8988T (cell line): ENCODE measurements at places on chromosomes 11 and 22.

DNA sequence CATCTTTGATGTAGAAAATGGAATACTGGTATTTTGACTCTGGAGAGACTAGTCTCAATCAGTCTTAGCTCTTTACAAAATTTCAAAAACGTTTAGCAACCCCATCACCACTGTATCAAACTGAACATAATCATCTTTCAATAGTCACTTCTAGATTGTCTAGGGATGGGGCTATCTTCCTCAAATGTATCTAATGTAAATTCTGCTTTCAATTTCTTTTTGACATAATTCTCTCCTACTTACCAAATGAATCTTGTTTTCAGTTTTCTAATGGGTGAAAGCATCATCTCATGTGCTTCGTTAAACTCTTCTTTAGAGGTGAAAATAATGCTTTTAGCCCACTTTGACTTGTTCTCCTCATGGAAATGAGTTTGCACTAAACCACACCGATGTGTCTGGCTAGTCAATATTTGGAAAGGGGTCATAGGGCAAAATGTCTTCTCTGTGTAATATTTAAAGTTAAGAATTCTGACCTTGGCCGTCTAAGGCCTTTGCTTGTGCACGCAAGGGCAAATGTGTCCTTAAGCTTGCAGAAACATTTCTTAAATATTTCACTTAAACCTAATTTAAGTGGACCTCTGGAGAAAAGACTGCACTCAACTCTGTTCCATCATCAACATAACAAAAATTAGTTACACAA lies 5.2 kb downstream of the SIK3 start:
- DNase-seq, result no peak

GRCh38 chr11:75351541-75351790 lies at the start of gene ARRB1:
Gene ARRB1, minus strand, starts transcription at chr11:75351661. Its CDS starts 54 bp downstream, at chr11:75351607.
- DNase-seq, result peak; percentile 96

DNA sequence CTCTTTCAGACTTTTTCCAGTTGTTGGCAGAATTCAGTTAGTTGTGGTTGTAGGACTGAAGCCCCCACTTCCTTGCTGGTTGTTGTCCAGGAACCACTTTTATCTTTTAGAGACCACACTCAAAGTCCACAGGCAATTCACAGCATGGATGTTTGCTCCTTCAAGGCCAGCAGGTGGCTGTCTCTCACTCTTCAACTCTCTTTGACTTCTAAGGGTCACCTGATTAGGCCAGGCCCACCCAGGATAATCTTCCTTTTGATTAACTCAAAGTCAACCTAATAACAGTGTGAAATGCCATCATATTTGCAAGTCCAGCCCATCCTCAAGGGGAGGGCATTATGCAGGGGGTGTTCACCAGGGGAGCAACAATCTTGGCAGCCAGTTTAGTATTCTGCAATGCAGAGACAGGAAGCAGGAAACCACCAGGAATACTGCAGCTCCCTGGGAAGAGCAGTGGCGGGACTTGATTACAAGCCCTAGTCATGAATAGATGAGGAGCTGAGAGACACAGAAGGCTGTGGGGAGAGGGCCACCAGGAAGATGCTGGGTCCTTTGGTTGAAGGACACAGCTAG lies 52.4 kb downstream of the LRRC74B start:
- DNase-seq, result no peak

DNA sequence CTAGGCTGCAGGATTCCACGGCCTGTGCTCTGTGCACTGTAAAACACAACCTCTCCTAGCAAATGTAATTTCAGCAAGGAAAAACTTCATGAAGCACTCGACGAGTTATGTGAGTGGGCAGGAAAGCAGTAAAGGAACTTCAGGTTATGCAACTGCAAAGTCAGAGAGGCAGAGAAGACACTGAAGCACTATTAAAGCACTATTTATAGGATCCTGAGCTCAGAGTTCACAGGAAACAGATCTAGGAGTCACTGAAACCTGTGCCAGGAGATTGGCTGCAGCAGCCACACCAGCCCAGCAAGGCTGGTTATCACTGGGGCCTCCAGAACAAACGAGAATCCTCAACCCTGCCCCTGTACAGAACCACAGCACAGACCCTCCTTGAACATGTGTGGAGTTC lies 2.5 kb downstream of the SMIM35 start:
- no peak for DNase-seq

- DNase-seq, result no peak
These were observed 2.3 kb downstream of the SLC7A4 start for GRCh38 chr22:21030032-21030431.

DNA sequence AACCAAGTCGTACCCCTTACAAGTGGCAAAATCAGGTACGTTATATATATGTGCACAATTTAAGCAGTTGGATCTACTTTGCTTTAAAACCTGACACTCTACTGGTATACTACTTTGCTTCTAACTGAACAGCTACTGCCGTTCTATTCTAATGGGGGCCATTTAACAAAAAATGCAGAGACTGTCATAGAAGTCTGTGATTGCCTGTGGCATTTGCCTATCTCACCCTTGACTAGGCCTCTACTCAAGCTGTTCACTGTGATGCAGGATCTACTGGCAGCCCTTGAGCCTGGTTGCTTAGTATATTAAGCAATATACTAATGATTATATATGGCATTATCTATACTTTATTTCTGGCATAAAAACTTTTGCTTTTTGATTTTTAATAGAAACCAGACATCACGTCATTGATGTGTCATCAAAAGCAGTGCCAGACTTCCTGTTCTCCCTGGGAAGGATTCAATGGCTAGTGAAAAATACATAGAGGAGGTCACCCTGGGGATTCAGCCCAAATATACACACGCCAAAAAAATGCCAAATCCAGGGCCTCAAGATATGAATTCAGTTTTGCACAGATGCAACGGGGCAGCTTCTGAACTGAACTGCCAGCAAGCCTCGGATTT lies 40.0 kb upstream of the FIBIN start:
- DNase-seq, result no peak

GRCh38 chr11:65791719-65792213 lies 4.9 kb downstream of the OVOL1 start:
- DNase-seq, result no peak

- no peak for DNase-seq
These were observed 13.0 kb downstream of the OAF start for GRCh38 chr11:120223793-120224192.

DNA sequence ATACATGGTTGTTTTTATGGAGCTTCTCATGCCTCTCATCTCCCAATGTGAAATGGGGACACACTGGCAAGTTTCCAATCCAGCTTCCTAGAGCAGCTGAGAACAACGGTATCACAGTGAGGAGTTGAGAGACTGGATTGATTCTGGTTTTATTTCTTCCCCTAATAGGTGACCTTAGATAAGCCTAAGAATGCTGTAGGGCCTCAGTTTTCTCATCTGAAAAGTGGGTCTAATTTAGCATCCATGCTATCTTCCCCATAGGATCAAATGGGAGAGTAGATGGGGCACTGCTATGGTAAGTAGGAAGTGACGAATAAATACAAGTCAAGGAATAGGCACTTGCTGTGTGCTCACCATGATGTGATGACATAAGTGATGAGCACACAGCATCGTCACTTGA lies 61.1 kb upstream of the PHOX2A start:
- DNase-seq, result no peak

GRCh38 chr11:46020084-46020599 lies 97.7 kb downstream of the LARGE2 start:
- no peak for DNase-seq

DNA sequence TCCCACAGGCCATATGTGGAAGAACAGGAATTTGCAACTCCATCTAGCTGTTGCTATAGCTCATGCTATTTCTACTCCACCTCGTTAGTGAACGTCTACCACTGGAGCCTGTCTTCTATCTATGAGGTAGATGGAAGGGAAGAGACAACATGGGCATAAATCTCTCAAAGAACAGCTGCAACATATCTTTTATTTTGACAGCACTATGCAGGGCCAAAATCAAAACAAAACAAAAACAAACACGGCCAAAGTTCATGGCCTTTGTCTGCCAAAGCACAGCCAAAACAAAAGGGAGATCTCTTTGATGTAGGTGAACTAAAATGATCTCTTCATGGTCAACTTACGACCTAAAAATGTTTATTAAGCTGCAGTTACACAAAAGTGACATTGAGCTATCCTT lies 215.2 kb upstream of the MPPED2 start:
- DNase-seq, result no peak

DNA sequence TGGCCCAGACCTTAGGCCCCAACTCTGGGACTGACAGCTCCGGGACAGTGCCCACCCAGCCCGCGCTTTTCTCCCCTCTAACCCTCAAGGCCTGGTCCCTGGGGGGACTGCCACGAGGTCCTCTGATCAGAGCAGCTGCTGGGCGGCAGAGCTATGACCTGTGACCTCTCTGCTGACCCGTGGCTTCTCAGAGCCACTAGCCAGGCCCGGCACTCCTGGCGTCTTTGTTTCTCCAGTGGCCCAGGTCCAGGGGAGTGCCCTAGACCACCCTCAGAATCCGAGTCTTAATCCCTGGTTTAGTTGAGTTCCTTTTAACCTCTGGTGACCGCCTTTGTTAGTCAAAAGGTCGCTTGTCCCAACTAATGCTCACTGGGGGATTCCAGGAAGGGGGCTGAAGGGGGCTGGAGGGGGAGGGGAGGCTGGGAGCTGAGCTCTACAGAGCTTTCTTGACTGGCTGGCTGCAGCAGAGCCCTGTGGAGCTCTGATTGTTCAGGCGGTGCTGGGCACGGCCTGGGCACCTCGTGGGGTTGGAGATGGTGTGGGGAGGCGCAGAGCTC lies 1.2 kb downstream of the FBLN1 start:
- DNase-seq, result no peak

GRCh38 chr11:126195119-126195518 lies 16.3 kb downstream of the RPUSD4 start:
- DNase-seq, result no peak

DNA sequence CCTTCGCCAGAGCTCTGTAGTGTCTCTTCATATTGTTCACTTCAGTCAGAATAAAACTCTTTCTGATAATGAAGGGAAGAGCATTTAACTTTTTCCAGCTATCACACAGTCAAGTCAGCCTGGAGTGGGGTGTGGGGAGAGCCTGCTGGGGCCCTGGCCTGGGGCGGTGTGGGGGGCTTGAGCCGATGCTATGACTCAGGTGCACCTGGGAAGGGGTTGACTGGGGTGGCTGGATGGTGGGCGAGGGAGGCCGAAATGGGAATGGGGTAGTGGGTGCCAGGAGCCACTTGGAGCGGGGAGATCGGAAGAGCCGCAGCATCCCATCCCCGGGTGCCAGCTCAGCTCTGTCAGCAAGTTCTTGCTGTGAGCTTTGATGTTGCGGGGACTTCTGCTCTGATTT lies 100.9 kb downstream of the NXPE2 start:
- no peak for DNase-seq

DNA sequence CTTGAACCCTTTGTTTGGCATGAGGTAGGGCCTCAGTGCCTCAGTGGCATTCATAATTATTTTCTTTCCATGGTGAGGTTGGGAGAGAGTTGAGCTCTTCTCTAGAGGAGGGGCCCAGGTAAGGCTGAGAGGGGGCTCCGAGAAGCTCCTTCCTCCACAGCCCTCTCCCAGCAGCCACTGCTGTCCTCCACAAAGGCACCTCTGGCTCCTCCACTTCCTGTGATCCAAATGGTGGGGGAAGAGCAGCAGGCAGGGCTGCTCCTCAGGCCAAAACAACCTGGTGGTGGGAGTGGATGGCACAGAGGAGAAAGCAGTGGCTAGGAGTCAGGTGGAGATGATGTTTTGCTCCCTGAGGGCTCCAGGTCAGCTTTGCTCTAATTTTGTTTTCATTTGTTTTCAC lies 13.3 kb downstream of the ROBO4 start:
- DNase-seq, result peak; percentile 11

DNA sequence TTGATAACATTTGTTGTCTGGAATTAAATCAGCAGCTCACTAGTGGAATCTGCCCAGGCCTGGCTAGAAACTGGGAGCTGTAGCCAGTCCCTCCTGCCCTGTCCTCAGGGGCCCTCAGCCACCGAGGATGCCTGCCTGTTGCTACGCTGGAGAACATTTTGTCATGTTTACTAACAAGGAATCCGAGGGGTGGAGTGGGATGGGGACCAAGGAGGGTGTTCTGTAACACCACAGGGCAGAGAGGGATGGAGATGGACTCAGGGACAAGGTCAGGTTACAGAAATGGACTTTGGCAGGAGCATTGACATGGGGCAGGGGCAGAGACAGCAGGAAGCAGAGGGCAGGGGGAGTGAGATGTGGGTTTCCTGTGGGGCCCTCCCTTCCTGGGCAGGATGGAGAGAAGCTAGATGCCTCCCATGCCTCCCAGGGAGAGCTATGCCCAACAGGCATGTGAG lies 45.8 kb upstream of the AMPD3 start:
- DNase-seq, result no peak

- no peak for DNase-seq
These were observed 46.9 kb downstream of the OR4D9 start for GRCh38 chr11:59558270-59558643.

DNA sequence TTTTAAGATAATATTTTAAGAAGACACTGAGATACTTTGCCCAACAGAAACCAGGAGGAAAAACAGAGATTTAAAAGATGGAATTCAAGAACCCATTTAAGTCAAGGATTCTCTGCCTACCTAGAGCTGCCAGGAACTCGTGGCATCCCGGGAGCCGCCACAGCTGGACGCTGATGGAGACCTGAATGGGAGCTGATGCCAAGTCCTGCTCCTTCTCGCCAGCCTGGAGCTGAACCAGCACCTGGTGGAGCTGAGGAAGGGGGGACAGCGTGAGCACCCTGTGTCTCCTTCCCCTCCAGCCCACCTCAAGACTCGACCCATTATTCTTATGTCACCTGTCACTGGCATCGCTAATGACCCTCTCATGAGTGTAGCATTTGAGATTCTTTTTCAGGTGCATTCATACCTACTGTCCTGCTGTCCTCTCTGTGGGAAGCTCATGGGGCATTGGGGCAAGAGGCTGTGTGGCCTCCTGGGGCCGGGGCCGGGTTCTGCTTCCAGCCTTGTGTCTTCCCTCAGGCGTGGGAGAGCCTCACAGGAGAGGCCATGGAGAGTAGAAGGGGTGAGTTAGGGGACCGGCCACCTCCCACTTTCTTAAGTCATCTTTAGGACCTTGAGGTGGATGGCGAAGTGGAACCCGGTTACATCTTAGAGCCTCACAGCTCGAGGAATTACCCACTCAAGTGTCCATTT lies 70.8 kb upstream of the PITPNB start:
- no peak for DNase-seq

- no peak for DNase-seq
These were observed 71.7 kb downstream of the PAK1 start for GRCh38 chr11:77402218-77402556.

GRCh38 chr11:279966-280705 lies 1.9 kb downstream of the NLRP6 start:
- peak; percentile 56 for DNase-seq

DNA sequence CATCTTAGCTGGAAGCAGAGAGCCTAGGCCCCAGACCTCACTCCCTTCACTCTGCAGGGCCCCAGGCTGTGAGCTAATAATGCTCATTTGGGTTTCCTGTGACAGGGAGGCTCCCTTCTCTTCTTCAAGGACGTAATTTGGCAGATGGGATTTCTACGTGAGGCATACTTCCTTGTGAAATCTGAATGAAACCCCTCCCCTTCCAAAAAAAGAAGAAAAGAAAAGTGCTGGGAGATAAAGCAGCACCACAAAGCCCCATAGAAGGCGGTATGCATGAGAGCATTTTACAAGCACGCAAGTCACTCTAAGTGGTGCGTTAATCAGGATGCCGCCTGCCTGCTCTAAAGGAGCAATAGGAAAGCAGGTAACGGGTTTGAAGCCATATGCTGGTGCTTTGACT lies 5.7 kb downstream of the P2RX3 start:
- DNase-seq, result no peak
